ENCODE measurements at places on chromosomes 4 and X.
A peak's percentile ranks its signal among the peaks of the same experiment; 100 is the strongest.

DNA sequence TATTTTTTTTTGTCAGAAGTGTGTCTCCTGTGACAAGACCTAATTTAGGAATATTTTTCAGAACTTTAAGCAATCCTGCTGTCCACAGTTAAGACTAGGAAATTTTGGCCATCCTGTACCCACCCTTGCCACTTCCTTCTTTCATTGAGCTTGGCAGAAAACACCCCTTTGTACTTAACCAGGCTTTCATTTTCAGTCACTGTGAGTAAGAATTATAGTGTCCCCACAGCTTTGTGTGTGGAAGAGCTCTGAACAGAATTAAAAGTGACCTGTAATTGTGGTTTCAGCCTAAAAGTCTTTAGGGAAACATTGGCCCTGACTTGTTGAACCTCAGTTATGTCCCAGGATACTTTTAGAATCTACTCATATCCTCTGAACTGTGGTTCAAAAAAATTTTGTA is 153.7 kb upstream of the BMP3 start:
- peaks cover 11% of the 10 kb centered on the region for H3K4me1 ChIP-seq
- no peak for DNase-seq
- no peaks in the 10 kb centered on the region for H3K27me3 ChIP-seq
- H3K27ac ChIP-seq, result no peak overlapping the region
- no peak overlapping the region for H3K4me3 ChIP-seq

- H3K27me3 ChIP-seq, result no peaks in the 10 kb centered on the region
Observed at GRCh38 chr4:125155251-125155650, 159.5 kb upstream of the FAT4 start.

- no peak for DNase-seq
- no peaks in the 10 kb centered on the region for H3K4me1 ChIP-seq
- H3K27me3 ChIP-seq, result no peaks in the 10 kb centered on the region
- no peak overlapping the region for H3K4me3 ChIP-seq
- no peak overlapping the region for H3K27ac ChIP-seq
- H3K36me3 ChIP-seq, result no peaks in the 10 kb centered on the region
Observed at GRCh38 chr4:134668237-134668636, 466.6 kb upstream of the PABPC4L start.

DNA sequence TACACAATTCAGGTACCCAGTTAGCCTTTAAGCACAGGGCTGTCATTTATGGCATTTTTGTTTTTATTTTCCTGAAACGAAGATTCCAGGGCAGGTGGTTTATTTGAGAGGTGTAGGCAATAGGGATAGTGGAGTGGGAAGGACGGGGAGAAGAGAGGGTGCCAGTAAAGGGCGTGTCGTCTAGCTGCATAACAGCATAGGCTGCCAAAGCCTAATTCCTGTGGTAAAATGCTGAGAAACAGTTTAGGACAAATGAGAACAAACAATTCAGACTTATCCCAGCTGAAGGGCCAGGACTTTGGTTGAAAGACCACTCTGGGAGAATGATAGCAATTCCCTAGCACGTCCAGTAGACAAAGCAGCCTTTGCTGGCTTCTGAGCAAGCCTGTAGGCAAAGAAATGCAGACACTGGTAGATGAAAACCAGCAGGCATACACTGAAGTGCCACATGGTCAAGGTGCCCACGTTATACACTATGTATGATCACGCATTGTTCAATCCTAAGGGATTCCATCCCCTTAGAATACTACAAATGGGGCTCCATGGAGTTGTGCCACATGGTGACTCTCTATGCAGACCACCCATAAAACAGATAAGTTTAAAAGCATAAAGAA is 70.6 kb downstream of the PKD2 start:
- no peaks in the 10 kb centered on the region for H3K4me1 ChIP-seq
- DNase-seq, result no peak
- H3K27ac ChIP-seq, result no peak overlapping the region
- no peak overlapping the region for H3K4me3 ChIP-seq
- peaks cover 12% of the 10 kb centered on the region for H3K36me3 ChIP-seq

- DNase-seq, result no peak
- peaks cover 3% of the 10 kb centered on the region for H3K4me1 ChIP-seq
Observed at GRCh38 chrX:15769300-15769954, 20.9 kb upstream of the ZRSR2 start.

GRCh38 chr4:743463-744211 is 38.0 kb downstream of the PCGF3 start:
- H3K27me3 ChIP-seq, result no peaks in the 10 kb centered on the region
- no peaks in the 10 kb centered on the region for H3K4me1 ChIP-seq
- DNase-seq, result no peak
- H3K27ac ChIP-seq, result no peak overlapping the region
- peaks cover 6% of the 10 kb centered on the region for H3K36me3 ChIP-seq
- H3K4me3 ChIP-seq, result no peak overlapping the region

DNA sequence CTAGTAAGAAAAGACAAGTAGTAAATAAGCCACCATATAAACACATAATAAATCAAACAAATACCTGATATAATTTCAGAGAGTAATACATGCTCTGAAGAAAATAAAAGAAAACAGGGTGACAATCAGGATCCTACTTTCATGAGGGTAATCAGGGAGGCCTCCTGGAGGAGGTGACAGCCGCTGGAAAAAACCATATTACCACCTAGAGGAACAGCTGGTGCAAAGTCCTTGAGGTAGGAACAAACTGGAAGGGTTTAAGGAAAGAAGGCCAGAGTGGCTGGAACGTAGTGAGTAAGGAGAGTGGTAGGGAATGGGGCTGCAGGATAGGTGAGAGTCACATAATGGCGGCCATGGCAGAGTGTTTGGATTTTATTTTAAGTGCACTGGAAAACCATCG is 19.1 kb upstream of the PLAC1 start:
- no peak overlapping the region for H3K4me3 ChIP-seq
- H3K27ac ChIP-seq, result no peak overlapping the region
- no peaks in the 10 kb centered on the region for H3K27me3 ChIP-seq
- no peaks in the 10 kb centered on the region for H3K36me3 ChIP-seq

DNA sequence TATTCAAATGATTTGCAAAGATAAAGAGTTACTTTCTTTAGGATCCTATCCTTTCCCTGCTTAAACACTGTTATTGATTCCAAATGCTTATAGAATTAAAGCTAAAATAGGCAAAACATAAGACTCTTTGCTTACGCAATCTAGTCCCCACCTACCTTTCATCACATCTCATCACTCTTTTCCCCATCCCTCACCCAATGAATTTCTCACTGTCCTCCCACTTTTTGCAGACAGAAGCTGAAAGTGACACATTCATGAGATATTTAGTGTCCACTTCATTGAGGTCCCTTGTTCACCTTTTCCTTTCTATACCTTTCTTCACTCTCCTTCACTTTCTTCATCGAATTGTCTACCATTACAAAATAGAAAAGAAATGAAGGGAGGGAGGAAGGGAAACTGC is 424 bp downstream of the SATL1 start:
- H3K36me3 ChIP-seq, result no peaks in the 10 kb centered on the region
- H3K27ac ChIP-seq, result no peak overlapping the region
- DNase-seq, result no peak
- peak overlapping the region; percentile 57 for H3K4me3 ChIP-seq
- peaks cover 9% of the 10 kb centered on the region for H3K27me3 ChIP-seq

DNA sequence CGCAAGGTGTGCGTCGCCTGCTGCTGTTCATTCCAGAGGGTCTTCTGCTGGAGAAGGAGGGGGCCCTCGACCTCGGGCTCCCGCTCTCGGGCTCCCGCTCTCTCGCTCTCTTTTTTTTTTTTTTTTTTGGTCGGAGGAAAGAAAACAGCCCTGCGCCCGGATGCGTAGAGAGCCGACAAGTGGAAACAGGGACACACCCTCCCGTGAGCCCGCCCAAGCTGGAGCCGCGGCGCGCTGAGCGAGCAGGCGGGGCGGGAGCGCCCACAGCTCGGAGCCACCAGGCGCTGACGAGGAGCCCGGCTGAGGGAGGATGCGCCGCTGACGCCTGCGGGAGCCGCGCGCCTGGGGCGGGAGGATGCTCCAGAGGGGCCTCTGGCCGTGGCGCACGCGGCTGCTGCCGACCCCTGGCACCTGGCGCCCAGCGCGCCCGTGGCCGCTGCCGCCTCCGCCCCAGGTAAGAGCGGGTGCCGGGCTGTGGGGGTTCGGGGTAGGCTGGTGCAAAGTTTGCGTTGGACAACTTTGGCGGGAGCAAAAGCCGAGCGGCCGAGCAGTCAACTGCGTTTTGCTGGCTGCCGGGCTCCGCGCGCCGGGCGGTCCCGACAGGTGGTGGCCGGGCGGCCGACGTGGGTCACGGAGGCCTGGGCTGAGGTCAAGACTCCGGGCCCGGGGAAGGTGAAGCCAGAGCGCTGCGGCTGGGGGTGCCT is at the start of gene MCUB:
Gene MCUB, plus strand, starts transcription at position 264 of the 704 bp plus-strand sequence. Its CDS starts 92 bp downstream, at position 356.
- peak within 1 kb of the TSS; percentile 95 for H3K27ac ChIP-seq
- peaks cover 22% of the 10 kb centered on the region for H3K36me3 ChIP-seq
- H3K27me3 ChIP-seq, result no peaks in the 10 kb centered on the region
- peaks cover 53% of the 10 kb centered on the region for H3K4me1 ChIP-seq
- DNase-seq, result peak; percentile 89

GRCh38 chr4:170497112-170497511 is 407.4 kb upstream of the AADAT start:
- peak overlapping the region; percentile 48 for H3K4me3 ChIP-seq
- no peak for DNase-seq
- H3K4me1 ChIP-seq, result no peaks in the 10 kb centered on the region
- no peak overlapping the region for H3K27ac ChIP-seq

DNA sequence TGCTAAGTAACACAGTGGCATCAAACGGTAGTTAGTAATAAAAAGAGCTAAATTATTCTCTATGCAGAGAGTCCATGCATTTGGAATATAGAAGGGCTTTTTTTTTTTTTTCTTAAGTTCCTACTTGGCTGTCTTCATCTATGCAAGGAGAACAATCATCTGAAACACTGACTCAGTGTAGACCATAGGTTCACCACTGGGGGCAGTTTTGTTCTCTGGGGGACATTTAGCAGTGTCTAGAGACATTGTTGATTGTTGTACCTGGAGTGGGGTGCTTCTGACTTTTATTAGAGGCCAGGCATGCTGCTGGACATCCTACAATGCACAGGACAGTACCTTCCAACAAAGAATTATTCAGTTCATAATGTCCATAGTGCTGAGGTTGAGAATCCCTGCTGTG is 41.2 kb downstream of the TMA16 start:
- H3K4me1 ChIP-seq, result no peaks in the 10 kb centered on the region
- no peak for DNase-seq
- H3K4me3 ChIP-seq, result no peak overlapping the region
- peaks cover 25% of the 10 kb centered on the region for H3K36me3 ChIP-seq
- H3K27me3 ChIP-seq, result no peaks in the 10 kb centered on the region

GRCh38 chr4:105453550-105454205 is 20.2 kb downstream of the PPA2 start:
- peaks cover 42% of the 10 kb centered on the region for H3K36me3 ChIP-seq
- H3K4me1 ChIP-seq, result peaks cover 24% of the 10 kb centered on the region
- peak overlapping the region; percentile 81 for H3K27ac ChIP-seq
- no peak for DNase-seq
- H3K27me3 ChIP-seq, result no peaks in the 10 kb centered on the region
- H3K4me3 ChIP-seq, result no peak overlapping the region

- no peak overlapping the region for H3K27ac ChIP-seq
- H3K4me3 ChIP-seq, result no peak overlapping the region
- H3K27me3 ChIP-seq, result no peaks in the 10 kb centered on the region
- DNase-seq, result no peak
Observed at GRCh38 chrX:136028383-136028984, 43.2 kb downstream of the SLC9A6 start.

GRCh38 chr4:138897811-138898226 is 117.8 kb upstream of the NOCT start:
- H3K36me3 ChIP-seq, result no peaks in the 10 kb centered on the region
- H3K4me3 ChIP-seq, result no peak overlapping the region
- H3K4me1 ChIP-seq, result no peaks in the 10 kb centered on the region
- peaks cover 4% of the 10 kb centered on the region for H3K27me3 ChIP-seq
- no peak overlapping the region for H3K27ac ChIP-seq

DNA sequence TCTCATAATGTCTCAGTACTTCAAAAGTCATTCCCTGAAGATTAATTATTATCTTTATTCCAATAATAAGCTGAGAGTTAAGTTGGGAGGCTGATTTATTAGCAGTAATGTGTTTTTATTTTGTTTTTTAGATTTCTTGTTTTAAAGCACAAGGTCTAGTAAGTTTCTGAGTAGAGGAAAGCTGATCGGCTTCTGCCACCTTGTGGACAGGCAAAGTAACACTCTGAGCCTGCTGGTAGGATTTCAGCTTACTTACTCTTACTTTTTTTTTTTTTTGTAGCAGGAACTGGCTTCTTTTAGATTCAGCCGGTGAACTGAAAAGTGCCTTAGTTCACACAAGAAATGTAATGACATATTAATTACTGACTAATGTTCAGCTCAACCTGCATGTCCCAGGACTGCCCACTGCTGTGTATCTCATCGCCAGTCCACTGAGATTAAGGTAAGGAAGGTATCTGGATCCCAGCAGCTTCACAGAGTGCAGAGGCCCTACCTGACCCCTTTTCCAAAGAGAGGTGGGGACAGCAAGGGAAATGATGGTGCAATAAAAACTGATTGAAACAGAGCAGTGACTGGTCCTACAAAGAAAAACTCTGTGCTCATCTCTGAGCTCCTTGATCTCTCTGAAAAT is 126.5 kb downstream of the ADGRA3 start:
- H3K4me3 ChIP-seq, result no peak overlapping the region
- peak; percentile 29 for DNase-seq
- H3K4me1 ChIP-seq, result peaks cover 11% of the 10 kb centered on the region
- peaks cover 6% of the 10 kb centered on the region for H3K36me3 ChIP-seq

DNA sequence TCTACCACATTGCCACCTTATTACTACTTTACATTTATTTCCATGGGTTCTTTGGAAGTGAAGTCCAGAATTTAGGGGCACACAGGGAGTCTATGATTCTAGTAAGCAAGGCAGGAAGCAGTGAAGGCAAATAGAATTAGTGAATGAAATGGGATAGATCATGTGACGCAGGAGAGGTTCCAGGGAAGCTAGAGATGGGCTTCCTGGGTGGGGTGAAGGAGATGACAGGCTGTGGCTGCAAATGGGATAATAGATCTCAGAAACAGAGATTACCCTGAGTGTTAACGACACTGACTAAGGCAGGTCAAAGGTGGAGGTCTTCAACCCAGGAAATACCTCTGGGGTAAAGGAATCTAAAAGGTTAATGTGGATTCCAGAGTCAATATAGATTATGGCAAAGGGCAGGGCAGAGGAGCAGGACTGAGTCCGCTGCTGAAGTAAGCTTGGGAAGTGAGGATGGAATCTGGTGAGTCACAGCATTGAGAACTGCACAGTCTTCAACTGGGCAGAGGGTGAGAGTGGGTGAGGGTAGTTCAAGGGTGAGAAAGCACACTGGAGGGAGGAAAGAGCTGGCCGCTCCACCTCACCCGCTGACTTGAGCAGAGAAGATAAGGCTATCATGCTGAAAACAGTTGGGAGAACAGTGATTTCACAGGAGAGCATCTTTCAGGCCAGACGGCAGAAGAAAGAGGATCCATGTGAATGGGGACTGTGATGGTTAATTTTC is 70.8 kb downstream of the ANXA3 start:
- H3K4me3 ChIP-seq, result no peak overlapping the region
- peaks cover 10% of the 10 kb centered on the region for H3K4me1 ChIP-seq
- no peak overlapping the region for H3K27ac ChIP-seq
- H3K36me3 ChIP-seq, result no peaks in the 10 kb centered on the region

GRCh38 chrX:115368876-115369275 is 79.4 kb downstream of the LUZP4 start:
- no peaks in the 10 kb centered on the region for H3K36me3 ChIP-seq
- H3K4me1 ChIP-seq, result no peaks in the 10 kb centered on the region
- H3K27ac ChIP-seq, result no peak overlapping the region
- H3K4me3 ChIP-seq, result no peak overlapping the region

Data from activated naive CD8-positive, alpha-beta T cell treated with anti-CD3 and anti-CD28 coated beads, Interleukin-2, amount 50 U/mL, for 24 hours (primary cell).